ENCODE measurements at places on chromosomes 11 and 22.

DNA sequence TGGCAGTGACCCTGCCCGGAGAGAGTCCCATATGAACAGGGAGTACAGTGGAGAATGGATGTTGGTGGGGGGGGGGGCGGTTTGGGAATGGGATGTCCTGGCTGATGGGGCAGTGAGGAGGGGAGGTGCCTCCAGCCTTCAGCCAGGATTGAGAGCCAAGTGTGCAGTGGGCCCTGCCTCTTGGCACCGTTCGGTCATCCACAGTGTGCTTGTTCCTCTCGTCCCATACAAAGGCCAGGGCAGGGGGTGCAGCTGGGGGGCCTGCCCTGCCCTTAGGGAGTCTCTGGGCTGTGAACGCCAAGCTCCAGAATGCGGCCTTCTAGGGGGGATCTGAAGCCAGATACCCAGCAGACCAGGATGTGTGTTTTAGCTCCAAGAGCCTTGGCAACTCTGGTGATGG lies 34.0 kb downstream of the KCNC1 start:
- no peak for DNase-seq

- DNase-seq, result no peak
Observed at GRCh38 chr22:49334976-49335375, 492.7 kb downstream of the BRD1 start.

DNA sequence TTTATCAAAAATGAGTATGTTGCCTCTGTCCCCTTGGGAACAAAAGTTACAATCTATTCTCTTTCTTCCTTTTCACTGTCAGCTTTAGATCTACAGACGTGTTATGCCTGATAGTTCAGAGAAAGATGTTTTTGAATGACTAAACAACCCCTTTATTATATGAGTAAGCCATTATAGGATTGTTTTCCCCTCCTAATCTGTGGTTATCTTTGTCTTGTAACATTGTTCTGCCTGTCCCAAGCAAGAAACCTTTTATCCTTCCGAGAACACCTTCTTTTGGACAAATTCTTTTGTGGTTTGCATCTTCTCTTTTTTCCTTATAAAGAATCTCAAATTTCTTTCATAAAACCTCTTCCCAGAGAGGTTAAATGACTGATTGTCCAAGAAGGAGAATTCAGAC lies 208.4 kb downstream of the DDX10 start:
- DNase-seq, result no peak

DNA sequence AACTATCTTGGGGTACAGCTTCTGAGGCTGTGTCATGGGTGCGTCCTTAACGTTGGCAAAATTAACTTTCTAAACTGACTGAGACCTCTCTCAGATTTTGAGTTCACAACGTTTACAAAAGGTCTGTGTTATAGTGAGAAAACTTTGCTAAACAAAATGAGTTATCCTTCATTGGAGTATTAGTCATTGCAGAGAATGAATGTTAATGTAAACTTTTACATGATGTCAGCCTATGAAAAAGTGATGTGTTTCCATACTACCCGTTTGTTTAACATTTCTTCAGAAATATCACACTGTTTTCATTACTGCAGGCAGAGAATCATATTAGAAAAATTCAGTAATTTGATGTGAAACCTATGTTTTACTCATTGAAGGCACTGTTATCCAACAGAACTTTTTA lies 32.1 kb downstream of the HSD17B12 start:
- no peak for DNase-seq

DNA sequence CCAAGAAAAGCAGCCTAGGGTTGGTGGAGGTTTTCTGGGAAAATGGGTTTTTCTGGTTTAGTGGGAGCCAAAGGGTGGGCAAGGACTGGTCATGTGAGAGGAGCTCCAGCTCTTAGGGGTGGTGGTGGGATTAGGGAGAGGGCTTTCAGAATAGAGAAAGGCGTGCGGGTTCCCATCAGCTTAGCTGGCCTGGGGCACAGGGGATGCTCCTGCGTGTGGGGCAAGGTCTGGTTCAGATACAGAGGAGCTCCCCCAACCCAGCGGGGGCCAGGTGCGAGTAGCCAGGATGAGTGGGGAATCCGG lies 644 bp downstream of the TMEM134 start:
- no peak for DNase-seq

- no peak for DNase-seq
Observed at GRCh38 chr11:96338910-96339705, 3.9 kb downstream of the MAML2 start.

GRCh38 chr11:61497876-61498275 lies 10.7 kb upstream of the LRRC10B start:
- DNase-seq, result no peak

- no peak for DNase-seq
Observed at GRCh38 chr22:20024225-20024624, 3.3 kb downstream of the TANGO2 start.

DNA sequence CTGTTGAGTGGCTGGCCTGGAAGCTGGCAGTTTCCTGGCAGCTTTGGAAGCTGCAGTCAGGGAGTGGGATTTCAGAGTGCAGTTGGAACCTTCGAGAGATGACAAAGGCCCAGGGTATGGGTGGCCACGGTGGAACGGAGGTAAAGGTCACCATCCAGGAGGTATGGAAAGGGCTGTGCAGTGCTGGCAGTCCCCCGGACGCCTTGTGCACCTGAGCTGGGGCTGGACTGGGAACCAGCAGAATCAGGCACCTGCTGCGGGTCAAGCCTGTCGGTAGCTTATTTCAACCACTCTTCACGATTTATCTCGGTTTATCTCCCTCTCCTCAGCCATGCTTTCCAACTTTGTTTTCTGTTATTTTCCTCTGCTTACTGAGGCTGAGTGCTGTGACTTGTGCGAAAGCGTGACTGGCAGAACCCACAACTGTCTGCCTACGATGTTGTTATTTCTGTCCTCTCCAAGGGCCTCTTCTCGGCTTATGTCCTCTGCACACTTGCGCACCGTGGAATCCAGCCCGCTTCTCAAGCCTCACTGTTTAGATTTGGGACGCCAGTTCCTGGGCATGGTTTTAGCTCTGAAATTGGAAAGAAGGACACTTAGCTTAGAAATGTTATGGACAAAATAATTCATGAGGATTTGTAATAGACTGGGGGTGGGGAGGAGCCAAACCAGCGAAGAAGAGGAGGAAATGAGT lies 24.0 kb upstream of the ATXN10 start:
- no peak for DNase-seq

DNA sequence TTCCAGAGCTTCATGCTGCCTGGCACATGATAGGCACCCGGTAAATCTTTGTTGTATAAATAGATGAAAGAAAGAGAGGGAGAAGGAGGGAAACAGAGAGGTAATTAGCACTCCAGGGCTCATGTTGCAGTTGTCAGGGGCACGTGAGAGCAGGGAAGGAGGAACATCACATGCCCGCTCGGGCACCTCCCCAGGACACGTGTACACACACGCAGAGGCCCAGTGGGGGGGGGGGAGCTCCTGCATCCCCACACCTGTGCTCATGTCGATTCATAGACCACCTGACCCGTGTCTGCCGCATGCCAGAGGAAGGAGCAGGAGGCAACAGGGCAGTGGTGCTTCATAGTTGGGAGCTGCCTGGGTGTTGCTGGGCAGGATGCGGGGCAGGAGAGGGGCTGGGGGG lies 37.1 kb upstream of the NNMT start:
- DNase-seq, result peak; percentile 28

- no peak for DNase-seq
Observed at GRCh38 chr22:45804986-45805325, 133.3 kb downstream of the ATXN10 start.

- no peak for DNase-seq
Observed at GRCh38 chr11:70839851-70840250, 412.5 kb downstream of the SHANK2 start.

GRCh38 chr11:33889821-33890378 lies 2.0 kb downstream of the LMO2 start:
- DNase-seq, result no peak

DNA sequence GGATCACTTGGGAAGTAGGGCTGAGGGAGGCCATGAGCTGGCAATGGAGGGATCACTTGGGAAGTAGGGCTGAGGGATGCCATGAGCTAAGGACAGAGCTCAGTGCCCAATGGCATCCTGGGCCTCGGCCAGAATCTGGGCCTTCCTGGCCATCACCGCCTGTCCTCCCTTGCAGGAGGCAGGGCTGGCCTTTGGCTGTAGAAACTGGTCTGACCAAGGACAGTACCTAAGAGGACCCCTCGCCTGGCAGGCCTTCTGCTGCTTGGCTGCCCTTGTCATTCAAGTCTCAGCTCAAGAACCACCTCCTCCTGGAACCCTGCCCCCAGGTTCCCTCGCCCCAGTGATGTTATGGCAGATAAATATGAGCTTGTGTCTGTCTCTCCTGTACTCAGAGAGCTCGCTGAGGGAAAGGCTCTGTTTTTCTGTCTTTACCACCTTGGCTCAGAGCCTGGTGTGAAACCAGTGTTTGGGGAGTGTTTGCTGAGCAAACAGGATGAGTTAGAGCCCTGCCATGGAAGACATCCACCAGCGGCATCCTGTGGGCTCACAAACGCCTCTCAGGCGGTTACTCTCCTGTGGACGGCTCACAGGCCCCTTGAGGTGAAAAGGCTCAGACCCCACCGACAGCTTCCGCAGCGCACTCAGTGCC lies 19.3 kb upstream of the RASL10A start:
- DNase-seq, result no peak

- peak; percentile 28 for DNase-seq
Observed at GRCh38 chr22:29635734-29636357, 32.4 kb downstream of the NF2 start.

DNA sequence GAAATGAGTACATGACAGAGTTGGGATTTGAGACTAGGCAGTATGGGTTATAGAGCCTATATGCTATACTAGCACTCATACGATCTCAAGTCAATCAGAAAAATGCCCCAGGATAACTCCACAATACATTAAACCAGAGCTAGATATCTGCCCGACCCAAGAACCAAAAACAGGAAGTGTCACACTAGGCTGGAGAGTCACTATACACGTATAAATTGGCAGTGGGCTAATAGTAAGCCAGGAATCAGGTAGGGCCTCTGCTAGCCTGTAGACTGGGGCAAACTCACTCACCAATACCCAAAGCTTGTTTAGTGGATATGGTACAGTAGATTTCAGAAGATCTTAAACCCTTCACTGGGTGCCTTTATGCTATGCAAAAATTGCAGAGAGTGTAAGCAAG lies 16.2 kb upstream of the EIF4G2 start:
- DNase-seq, result no peak

DNA sequence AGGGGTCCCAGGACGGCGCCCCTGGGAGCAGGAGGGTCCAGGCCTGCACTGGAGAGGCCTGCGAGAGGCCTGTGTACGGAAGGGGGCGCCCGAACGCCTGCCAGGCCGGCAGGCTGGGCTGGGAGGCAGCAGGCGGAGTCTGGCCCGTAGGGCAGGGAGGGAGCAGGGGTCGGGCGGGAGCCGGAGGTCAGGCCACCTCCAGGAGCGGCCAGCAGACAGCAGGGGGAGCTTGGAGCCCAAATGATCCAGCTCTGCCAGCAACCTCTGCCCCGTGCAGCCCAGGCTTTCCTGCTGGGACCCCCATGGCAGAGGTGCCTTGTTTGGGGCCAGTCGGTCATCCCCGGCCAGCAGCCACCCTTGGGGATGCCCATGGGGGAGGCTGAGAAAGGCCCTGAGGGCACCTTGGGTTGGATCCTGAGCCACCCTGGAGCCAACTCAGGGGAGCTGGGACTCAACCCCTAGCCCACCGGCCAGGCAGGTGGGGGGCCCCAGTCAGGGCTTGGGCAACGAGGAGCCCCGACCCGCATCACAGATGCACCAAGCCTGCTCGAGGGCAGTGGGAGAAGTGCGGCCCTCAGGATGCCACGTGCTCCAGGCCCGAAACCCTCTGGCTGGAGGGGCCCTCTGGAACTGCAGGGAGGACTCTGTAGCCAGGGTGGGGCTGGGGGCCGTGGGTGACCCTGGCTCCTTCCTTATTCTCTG lies 9.6 kb upstream of the SYT8 start:
- no peak for DNase-seq

DNA sequence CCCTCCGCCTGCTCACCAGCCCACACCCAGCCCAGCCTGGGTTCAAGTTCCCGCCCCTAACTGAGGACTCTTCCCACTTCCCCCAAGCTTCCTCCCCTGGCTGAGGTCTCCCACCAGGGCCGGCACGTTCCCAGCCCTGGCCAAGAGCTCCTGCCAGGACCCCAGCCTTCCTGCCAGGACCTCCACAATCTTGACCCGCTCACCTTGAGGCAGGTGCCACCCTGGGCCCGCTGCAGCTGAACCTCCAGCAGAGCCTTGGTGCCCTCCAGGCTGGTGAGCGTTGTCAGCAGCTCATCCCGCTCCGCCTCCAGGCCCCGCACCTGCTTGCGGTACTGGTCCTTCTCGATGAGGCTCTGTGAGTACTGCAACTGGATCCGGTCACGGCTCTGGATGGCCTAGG lies 13.2 kb downstream of the CARD10 start:
- no peak for DNase-seq

- DNase-seq, result no peak
Observed at GRCh38 chr11:15091625-15092024, 18.2 kb downstream of the CALCB start.

DNA sequence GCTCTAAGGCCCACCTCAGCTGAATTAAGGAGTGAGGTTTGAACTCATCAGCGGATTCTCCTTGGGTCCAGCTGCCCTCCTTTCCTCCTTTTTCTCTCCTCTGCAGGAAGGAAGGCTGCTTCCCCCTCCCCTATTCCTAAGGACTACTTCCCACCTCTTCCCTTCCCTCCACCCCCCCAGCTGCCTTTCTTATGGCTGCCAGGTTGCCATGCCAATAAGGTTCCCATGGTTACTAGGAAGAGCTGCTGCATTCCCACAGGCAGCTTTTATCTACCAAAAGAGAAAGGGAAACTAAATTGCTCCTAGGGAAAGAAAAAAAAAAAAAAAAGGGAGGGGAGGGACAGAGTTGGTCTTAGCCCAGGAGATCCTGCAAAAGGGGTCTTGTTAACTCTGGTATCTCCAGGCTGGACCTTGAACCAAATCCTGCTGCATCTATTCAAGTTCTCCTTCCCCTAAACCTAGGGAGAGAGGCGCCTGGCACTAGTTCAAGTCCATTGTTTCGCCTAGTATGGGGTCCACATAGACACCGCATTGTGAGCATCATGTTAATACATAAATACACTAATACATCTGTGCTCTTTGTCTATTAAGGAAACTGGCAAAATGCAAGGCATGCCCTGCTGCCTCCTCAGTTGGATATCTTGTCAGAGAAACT lies 21.2 kb upstream of the FEZ1 start:
- DNase-seq, result peak; percentile 51

DNA sequence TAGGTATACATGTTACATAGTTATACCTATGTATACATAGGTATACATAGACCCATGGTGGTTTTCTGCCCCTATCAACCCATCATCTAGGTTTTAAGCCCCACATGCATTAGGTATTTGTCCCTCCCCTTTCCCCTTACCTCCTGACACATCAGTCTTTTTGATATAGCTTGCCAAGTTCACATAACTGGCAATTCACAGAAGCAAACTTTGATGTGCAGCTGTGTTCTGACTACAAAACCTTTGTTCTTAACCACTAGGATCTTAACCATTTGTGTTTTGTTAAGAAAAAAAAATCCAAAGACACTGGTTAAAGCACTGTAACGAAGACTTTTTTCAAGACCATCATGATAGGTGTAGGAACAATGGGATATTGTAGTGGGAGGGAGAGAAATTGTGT lies 42.9 kb upstream of the SLC5A1 start:
- DNase-seq, result no peak

DNA sequence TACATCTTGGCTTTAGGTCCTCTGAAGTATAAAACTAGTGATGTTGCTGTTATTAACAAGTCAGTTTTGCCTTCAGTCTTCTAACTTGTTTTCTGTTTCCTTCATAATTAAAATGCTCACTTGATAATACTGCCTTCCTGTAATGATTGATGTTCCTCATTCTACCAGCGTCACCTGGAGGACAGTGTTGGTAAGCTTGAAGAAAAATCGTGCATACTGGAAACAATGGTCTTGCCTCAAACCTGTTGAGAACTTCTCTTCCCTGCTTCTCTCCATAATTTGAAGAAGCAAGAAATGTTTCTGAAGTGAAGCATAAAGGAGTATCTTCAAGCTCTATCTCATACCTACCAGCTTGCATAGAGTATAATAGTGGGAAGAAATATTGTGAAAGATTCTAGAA lies 3.0 kb downstream of the YWHAH start:
- peak; percentile 2 for DNase-seq
